ENCODE measurements at places on chromosomes 4 and X. TPM values are rescaled to one million over a fixed set of nuclear protein-coding genes. Genes with fewer than 3 reads are reported as not detected.

ABCG2 gene
- 310 TPM for total RNA-seq

DNA sequence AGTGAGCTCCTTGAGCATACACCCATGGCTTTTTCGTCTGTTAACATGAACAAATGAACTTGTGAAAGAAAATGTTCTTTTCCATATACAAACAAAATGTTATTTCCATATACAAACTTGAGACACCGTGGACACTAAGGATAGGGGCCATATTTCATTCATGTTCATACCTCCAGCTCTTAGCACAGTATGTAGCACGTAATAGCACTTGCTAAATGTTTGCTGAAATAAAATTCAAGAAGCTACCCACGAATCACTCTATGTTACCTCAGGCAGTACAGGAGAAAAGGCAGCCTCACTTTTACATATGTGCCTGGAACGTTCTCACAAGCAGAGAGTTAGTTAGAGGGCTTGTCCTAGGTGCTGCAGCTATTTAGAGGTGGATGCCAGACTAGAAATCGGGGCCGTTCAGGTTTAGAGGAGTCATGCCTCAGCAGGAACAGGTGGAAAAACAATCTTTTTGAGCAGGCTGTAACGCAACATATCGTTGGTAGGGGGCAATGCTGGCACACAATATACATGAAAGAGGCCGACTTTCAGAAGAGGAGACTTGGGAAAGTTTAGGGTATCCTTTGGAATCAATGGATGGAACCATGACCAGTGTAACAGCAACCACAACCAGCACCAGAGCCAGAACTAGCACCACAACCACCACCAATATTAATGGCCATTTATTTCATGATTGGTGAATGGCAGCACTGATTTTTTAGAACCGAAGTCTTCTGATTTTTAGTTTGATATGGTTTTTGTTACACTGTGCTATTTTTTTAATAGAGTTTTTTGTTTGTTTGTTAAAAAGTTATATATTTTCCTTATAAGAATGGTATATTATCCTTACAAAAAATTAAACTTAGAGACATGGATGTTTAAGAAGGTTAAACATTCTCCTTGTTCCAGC lies 14.8 kb upstream of the PAQR3 start:
- DNase-seq = peak; percentile 32

GRCh38 chr4:102692474-102692873 lies 68.3 kb downstream of the MANBA start:
- no peak for DNase-seq

- no peak for DNase-seq
Observed at GRCh38 chr4:89562746-89563145, 255.1 kb upstream of the GPRIN3 start.

DNA sequence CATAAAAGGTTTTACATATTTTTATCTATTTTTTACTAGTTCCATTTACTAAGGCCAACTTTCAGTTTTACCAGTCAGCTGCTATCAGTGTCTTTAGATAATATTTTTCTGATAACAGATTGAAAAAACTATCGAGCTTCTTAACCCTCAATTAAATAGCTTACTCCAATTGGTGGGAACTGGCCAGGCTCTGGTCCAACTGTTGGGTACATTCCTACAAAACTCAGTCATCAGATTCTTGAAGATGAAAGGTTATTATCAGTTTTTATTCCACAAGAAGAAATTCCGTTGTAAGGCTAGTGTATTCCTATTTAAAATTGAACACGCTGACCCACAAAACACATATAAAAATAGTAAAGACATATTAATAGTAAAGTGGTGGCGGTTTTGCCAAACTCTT lies 346.2 kb downstream of the MAPK10 start:
- DNase-seq = no peak

DNA sequence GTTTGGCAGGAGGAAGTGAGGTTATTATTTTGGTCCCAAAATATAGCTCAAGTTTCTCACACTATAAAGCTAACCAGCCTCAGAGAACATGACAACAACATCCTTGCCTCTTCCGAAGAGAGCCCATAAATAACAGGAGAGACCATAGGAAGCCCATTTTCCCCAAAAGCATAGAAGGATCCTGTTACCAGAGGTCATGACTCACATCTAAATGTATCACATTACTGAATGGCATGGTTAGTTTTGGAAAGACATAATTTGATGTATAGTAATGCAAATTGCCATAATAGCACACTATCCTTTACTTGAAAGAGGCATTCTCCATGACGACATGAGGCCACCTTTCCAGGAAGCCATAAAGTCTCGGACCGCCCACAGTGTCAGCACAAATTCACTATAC lies 238.8 kb upstream of the GRIA3 start:
- no peak for DNase-seq

ASB9 gene
- not detected for total RNA-seq

- DNase-seq = no peak
Observed at GRCh38 chrX:130136961-130137360, 26.7 kb upstream of the ELF4 start.

DNA sequence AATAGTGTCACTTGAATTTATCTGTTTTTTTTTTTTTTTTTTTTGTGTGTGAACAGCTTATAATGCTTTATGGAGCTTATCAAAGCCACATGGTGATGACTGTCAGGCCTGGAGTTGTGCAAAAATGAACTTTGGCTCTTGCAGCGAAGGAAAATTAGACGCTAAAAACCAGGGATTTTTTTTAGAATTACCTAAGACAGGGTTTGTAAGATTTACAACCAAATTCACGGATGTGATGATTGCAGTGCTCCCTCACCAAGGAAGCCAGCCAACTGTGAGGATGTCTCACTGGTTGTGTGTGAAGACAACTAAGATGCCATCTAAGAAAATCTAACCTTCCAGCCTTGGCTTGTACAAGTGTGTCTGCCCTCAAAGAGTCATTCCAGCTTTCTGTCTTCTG lies 127.1 kb upstream of the SLC4A4 start:
- DNase-seq = no peak

DNA sequence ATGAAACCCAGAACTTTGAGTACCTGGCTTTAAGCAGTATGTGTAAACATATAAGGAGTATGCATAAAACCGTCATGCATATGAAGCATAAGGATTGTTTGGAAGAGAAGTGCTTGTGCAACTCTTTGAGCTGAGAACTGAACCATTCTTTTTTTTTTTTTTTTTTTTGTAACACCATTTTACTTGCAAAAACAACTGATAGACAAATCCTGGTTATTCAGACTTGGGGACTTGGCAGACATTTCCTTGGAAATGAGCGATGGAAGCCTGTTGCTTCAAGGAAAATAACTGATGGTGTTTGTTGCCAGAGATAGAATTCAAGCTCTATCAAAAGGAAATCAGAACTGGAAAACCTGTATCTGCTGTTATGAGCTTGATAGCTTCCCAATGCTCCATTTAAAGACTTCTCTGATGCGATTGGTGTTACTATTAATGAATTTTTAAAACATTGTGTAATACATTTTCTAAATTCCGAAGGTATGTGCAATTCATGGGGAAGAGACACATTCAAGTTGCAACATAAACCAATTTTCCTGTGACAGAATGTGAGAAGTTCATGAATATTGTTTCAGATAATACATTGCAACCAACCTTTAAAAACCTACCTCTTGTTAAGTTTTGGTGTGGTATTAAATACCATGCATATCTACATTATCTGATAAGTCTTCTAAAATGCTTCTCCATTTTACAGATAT lies 47.0 kb upstream of the FAT1 start:
- DNase-seq = peak; percentile 14

DNA sequence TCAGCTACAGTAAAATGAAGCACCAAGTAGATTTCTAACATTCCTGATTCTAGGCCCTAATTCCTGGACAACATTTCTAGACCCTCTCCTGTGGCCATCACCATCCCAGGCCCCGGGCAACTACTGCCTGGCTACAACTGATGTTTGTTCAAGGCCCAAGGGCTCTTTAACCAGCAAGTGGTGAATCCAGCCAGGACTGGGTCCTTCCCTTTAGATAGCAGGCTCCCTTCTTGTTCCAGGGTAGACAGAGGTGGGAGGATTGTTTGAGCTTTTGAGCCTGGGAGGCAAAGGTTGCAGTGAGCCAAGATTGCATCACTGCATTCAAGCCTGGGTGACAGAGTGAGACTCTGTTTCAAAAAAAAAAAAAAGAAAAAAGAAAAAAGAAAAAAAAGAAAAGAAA lies 12.7 kb upstream of the AADAT start:
- DNase-seq = no peak

GLRB gene
- 5.1 TPM for total RNA-seq

MAGEH1 gene
- total RNA-seq = 17.8 TPM

EDA2R gene
- total RNA-seq = 5.8 TPM

GPRASP2 gene
- 43.9 TPM for total RNA-seq

DNA sequence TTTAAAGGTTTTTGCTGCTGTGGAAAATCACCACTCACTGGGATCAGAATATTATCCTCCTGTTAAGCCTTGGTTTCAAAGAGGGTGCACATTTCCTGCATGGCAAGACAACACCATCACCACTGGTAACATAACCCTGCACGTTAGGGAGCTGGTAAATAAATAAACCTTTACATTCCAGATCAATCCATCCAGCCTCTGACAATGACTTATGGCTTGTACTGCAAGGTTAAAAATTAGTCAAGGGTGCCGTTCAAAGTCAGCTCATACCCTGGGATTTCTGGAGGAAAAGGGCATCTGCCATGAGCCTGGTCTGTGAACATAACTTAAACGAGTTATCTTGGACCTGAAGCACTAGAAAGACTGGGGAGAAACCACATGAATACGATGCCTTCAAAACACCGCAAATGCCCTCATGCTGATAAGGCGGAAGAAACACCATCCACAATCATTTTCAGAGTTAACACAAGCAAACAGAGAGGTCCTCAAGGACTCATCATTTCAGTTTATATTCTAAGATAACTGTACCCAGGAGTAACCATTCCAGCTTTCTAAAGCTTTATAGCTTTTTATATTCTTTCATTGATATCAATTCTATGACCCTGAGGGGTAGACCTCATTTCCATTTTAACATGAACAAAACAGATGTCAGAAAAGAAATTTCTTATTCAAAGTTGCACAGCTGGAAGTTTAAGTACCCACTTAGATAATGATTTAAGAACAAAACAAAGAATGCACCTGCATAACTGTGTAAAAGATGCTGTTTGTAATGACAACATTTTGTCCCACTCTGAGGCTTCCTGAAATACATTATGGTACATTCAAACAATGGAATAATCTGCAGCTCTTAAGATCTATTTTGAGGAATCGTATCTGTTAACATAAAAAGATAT lies 103.1 kb downstream of the NPNT start:
- no peak for DNase-seq

DNA sequence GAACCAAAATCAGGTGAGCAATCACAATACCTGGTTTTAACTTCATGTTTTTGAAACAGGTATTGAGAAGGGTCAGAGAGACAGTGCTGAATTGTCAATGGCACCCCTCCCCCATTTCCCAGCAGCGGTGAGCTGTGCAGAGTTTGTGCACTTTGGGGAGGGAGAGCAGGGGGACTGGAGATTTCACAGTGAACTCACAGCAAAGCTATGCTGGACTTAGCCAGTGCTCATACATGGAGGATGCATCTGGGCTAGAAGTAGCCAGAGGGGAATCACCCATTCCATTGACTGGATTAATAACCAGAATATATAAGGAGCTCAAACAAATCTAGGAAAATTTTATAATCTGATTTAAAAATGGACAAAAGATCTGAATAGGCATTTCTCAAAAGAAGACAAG lies 612.6 kb downstream of the STPG2 start:
- no peak for DNase-seq

DNA sequence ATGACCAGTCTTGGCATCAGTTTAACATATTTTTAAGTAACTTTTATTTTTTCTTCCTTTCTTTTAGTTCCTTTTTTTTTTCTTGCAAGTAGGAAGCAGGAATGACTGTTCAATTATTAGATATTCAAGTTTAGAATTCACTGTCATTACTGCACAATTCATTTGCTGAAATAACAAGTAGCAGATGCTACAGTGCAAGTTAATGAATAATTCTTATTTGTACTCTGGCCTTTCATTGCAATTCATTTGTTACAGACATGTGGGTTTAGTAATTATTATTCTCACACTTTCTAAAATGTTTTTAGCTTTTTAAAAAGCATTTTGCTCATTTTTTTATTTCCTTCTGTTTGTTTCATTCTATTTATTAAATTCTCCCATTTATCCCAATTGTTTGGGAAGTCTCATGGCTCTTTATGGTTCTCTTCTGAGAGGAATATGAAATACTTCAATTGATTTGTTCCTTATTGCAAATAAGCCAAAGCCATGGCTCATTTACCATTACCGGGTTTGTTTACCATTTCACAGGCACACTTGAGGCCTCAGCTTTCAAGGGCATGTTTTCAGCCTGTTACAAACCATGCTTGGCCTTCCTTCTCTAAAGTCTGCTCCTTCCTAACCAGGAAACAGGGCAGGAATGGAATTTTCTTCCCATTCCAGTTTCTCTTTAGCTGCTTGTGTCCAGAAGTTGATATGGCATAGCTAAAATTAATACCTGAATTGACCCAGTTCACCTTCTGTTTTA lies 4.6 kb upstream of the DCAF4L1 start:
- no peak for DNase-seq

DNA sequence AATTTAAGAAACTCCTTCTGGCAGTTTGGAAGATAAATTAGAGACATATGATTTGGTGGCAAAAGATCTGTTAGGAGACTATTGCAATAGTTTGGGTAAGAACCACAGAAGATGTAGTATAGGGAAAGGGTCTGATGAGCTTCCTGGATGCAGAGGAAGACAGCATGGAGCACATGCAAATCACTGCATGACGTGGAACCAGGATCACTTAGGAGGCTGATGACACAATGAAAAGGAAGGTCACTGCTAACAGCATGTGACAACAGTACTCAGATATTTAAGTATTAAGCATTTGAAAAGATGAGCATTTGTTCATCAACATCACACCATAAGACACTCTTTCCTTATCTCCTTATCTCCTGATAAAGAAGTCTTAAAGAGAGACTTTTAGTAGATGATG lies 167.8 kb upstream of the LDB2 start:
- no peak for DNase-seq

- DNase-seq = no peak
Observed at GRCh38 chr4:101806914-101807313, 16.4 kb downstream of the BANK1 start.

FAM149A gene
- 4.3 TPM for total RNA-seq

GRCh38 chr4:141571362-141571761 lies 65.0 kb upstream of the IL15 start:
- DNase-seq = no peak

DNA sequence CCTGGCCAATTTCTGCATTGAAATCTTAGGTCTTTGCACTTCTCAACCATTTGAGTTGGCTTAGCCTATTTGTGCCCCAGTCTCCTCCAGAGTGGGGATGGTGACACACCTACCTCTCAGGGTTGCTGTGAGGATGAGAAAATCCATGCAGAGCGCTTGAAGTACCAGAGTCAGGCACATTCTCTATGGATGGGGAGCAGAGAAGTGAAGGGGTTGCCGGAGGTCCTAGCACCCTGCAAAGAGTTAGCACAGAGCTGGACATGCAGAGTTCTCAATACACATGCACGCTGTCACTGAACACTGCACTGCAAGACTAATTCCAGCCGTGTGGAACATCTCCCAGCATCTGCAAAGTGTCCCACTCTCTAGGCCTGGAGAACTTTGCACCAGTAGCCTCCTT lies 2.6 kb upstream of the STK32B start:
- no peak for DNase-seq

DNA sequence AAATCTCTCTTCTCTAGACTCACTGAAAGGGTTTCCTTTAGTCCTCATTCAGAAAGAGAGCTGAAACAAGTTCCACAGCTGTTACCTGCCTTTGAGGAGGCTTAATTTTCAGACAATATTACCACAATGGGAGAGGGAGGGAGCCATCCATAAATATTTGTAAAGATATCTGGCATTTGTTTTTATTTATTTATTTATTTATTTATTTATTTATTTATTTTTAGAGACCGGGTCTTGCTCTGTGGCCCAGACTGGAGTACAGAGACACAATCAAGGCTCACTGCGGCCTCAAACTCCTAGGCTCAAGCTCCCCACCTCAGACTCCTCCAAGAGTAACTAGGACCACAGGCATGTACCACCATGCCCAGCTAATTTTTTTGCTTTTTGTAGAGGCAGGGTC lies 80.7 kb downstream of the SLC9A7 start:
- no peak for DNase-seq

Data from G401 (cell line).